Stimulated activated naive B cell treated with anti-CD40 and anti-IgM and Interleukin-4, amounts not matched to agents 10 μg/mL and 1 μg/mL and 100 μg/mL, for 72 hours (primary cell): ENCODE measurements at places on chromosomes 7 and 10.

GRCh38 chr10:90171014-90171722, 469.8 kb downstream of the KIF20B start:
- DNase-seq = no peak

DNA sequence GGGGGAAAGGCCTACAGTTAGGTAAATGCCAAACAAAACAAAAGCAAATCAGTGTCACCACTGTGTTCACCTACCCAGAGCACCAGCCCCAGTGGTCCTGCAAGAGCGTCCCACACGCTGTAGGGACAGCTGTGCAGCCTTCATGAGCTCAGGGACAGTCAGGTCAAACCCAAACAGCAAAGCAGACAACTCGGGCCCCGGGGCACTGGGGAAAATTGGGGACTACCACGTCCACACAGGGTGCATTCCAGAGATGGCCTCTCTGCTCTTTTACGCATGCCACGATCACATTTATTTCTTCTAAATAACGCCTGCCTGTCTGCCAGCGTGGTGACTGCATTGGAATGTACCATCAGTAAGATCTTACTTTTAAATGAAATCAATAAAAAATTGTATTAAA, 21.7 kb downstream of the EBF3 start:
- no peak for DNase-seq

- peak; percentile 17 for DNase-seq
Observed at GRCh38 chr7:139108266-139109187, 993 bp downstream of the ZC3HAV1 start.

GRCh38 chr10:16509996-16510395, 11.7 kb downstream of the C1QL3 start:
- no peak for DNase-seq

GRCh38 chr10:13743101-13743693, 156.4 kb downstream of the PRPF18 start:
- DNase-seq = no peak
